Activated naive CD8-positive, alpha-beta T cell treated with anti-CD3 and anti-CD28 coated beads, Interleukin-2, amount 10 ng/mL, durations not matched to agents 7 days and 5 days (primary cell): ENCODE measurements at places on chromosomes 13 and 19. TPM values are rescaled to one million over a fixed set of nuclear protein-coding genes. Genes with fewer than 3 reads are reported as not detected.

Gene CCDC122
- 5.2 TPM for total RNA-seq

Gene EEF1AKMT1
- total RNA-seq, result 9.0 TPM

DNA sequence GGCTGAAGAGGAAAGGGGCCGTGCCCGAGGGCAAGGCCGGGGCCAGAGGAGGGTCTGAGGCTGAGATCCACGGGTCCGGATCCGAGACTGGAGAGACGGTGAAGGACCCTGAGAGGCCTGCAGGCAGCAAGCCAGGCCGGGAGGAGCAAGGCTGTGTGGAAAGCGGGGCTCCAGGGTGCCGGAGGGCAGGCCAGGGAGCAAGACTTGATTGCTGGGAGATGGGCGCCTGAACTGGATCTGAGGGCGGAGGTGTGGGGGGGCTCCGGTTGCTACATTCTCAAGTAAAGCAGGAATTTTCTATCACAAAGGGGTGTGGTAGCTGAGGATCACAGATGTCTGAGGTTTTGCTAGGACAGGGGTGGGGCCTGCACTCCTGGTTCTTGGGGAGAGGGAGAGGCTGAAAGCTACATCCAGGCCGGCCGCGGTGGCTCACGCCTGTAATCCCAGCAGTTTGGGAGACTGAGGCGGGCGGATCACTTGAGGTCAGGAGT, 3.8 kb downstream of the MAMSTR start:
- DNase-seq, result no peak

Gene TMEM86B
- 18.8 TPM for total RNA-seq
